NCI-H1092 treated with DMSO at 0.1 percent for 48 hours (cell line): ENCODE measurements at places on chromosomes 2 and 18.

- DNase-seq = no peak
Observed at GRCh38 chr2:67459761-67460160, 62.6 kb downstream of the ETAA1 start.

- DNase-seq = no peak
Observed at GRCh38 chr2:197332641-197333040, 22.1 kb upstream of the ANKRD44 start.

DNA sequence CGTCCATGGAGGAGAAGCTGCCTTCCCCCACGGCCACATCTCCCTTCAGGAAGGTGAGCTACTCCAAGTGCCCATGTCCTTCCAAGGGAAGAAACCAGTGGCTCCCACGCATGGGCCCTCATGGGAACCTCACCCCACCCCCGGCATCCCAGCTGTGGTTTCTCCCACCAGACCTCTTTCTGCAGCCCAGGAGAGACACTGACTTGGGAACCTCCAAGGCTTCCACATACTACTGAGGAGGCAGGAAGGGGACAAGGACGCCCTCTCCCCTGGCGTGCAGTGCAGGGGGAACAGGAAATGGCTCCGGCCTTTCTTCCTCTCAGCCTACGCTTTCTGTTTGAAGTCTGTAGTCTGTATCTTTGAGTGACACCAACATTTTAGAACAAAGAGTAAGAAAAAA, 104.5 kb upstream of the EPC2 start:
- DNase-seq = no peak

GRCh38 chr2:54081574-54081973, 33.8 kb upstream of the ACYP2 start:
- DNase-seq = no peak

DNA sequence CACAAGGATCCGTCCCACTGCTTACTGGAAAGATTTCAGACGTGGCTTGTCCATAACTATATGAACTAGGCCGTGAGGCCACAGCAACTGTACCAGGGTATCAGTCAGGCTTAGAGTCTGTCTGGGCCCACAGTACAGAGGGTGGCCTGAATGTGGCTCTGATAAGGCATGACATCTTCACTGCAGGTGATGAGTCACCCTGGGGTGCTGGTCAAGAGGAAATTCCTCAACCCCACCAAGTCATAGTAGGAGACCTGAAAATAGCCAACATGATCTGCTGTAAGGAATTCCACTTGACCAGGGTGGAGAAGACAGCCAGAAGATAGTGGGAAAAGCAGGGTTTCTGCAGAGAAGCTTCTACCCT, 107.7 kb downstream of the INHBB start:
- DNase-seq = no peak
